ENCODE measurements at places on chromosomes 4 and X.

- no peak for DNase-seq
Measured at GRCh38 chrX:153857348-153857903, 27.1 kb upstream of the PDZD4 start.

GRCh38 chrX:44775726-44776125, 68.1 kb upstream of the DUSP21 start:
- no peak for DNase-seq

- no peak for DNase-seq
Measured at GRCh38 chr4:28004520-28004919, 1143.9 kb downstream of the STIM2 start.

GRCh38 chr4:119136546-119136945, 914 bp downstream of the MYOZ2 start:
- DNase-seq = no peak

DNA sequence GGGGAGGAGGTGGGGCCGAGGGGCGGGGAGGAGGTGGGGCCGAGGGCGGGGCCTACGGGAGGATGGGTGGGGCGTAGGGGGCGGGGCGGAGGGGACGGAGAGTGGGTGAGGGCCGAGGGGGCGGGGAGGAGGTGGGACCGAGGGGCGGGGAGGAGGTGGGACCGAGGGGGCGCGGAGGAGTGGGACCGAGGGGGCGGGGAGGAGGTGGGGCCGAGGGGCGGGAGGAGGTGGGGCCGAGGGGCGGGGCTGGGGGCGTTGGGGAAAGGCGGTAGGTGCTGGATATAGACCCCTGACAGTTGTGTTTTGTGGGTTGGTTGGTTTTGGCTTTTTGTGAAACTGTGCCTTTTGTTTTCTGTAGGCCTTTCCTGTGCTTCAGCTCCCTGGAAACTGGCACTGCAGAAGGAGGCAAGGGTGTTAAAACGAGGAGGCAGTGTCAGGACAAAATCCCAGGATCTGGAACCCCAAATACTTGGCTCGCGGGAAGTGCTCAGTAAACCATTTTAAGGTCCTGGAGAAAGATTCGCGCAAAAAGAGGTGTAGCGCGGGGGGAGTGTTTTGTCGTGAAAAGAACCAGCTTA, 580 bp upstream of the MMGT1 start:
- peak; percentile 84 for DNase-seq

DNA sequence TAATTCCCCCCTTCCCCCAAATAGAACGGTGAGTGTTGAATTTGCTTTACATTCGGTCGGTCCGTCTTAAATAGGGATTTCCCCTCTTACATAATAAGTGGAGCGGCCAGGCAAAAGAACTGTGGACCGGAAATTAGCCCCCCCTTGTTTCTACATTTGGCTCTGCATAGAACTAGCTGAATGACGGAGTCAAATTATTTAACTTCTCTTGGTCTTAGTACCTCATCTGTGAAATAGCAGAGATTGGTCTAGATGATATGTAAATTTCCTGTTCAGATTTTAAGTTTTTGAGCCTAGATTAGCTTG, 1.3 kb downstream of the SPATA18 start:
- DNase-seq = no peak

DNA sequence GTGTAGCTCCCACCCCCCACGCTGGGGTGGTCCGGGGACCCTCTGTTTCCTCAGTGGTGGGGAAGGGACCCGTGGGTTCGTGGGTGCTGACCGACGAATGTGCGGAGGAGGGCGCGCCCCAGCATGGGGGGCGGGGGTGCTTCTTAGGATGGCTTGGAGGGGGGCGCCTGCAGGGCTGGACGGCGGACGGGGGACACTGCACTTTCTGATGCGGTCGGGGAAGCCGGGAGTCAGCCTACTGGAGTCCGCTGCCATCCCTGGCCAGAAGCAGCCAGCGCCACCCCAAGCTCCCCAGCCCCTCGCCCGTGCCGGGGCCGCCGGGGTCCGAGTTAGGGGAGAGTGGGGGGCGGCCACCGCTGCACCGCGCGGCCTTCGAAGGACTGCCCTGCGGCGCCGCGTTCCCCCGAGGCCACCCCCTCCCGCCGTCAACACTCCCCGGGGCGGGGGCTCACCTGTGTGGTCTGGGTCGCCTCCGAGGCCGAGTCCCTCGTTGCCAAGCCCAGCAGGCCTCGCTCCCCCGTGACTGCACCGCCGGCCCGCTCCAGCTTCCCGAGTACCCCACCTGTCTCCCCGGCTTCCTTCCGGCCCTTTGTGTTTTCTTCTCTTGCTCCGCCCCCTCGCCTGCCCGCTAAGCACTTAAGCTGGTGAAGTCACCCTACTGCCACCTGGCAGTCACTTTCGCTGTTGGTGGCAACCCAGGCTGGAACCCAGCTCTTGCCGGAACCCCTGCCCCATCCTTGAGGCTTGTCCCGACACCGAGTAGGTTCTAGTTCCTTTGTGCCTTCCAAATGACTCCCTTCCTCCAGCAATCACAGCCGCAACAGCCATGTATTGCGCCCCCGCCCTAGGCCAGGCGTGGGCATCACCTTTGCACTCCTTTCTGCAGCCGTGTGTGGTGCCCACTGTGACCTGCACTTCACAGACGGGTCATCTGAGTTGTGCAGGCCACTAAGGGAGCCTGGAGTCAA, at the start of gene OCIAD2:
TSS of gene OCIAD2 (minus strand) at position 569 of the 968 bp plus-strand sequence. CDS start 2,225 bp downstream, outside the sequence.
- DNase-seq = peak; percentile 82

GRCh38 chrX:1486749-1487361, 34.1 kb upstream of the ASMTL start:
- no peak for DNase-seq
